ENCODE measurements at places on chromosomes 1 and 21.

DNA sequence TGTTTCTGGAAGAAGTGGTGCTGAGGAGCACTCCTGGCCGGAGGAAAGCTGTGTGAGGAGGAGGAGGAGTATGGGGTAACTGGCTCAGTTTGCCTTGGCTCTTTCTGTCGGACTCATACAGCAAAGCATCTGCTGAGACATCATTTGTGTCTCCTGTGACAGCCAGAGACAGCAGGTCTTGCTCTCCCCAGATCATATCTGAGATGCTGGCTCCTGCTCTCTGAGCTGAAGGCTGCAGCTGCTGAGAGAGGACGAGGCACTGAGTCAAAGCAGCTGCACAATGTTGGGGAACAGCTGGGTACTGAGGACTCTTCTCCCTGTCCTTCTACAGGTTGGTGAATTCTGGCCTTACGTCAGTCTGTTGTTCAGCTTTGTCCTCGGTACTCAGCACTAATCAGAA lies 14.3 kb downstream of the OR2B11 start:
- no peak for DNase-seq

GRCh38 chr1:14067711-14068110 lies 367.7 kb downstream of the PRDM2 start:
- no peak for DNase-seq

DNA sequence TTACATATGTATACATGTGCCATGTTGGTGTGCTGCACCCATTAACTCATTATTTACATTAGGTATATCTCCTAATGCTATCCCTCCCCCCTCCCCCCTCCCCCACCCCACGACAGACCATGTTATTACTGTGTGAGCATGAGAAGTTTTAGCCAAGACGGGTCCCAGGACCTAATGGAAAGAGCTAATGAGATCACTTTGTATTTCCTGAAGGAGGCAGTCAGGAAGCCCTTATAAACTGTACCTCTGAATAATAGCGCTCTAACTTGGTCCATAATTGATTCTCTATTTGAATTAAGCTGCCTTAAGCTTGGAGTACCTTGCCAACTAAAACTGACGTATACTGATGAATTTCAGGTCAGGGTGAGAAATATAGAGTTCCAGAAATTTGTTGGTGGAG lies 4.1 kb upstream of the NEGR1 start:
- DNase-seq, result no peak

- DNase-seq, result no peak
Measured at GRCh38 chr1:93496520-93496919, 48.6 kb downstream of the FNBP1L start.

GRCh38 chr1:186541003-186541402 lies 80.1 kb upstream of the PDC start:
- DNase-seq, result no peak

GRCh38 chr1:211537253-211537652 lies 41.7 kb downstream of the SLC30A1 start:
- DNase-seq, result no peak

All from SK-N-SH (cell line).